ENCODE measurements at places on chromosomes 13 and 19.

DNA sequence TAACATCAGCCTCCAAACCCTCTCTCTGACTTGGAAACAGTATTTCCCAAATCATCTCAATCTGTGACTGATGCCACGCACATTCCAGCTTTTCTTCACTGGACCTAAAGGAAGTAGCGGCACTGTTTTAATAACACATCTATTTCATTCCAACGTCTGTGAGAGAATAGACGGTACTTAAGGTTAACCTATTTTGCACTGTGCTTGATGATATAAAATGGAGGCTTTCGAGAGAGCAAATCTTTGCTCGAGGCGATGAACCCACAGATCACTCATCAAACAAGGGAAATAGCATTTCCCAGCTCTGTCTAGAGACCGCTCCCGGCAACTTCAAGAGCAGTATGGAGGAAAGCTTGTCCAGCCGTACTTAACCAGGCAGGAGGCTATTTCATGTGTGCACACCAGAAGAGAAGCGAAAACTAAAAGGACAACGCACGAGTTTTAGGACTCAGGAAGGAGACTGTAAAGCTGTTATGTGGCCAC lies 2.9 kb downstream of the UBL3 start:
- no peak for DNase-seq

DNA sequence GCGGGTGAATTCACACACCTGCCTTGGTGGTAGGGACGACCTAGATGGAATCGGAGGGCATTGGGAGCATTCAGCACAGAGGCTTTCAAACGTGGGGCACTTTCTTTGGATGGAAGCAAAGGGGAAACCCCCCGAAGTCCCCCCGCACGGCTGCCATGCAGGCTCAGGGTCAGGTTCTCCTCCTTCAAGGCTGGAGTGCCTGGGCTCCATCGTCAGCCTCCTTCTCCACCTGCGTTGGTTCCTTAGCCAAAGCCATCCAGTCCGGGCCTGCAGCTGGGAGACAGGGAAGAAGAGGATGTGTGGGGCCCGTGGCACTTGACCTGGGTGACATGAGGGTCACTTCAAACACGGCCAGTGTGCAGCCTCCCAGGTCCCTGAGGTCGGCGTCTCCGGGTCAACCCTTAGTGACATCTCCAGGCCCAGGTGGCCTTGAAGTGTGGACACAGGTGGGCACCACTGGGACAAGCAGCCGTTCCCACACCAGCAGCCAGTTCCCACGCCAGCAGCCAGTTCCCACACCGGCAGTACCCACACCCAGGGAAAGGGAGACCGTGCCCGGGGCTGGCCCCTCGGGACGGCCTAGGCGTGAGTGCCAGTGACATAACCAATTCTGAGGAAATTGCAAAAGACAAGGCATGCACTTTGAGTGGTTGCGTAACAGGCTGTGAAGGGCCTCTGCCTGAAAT lies 116.0 kb downstream of the SOX1 start:
- no peak for DNase-seq

- no peak for DNase-seq
These were observed 263.5 kb downstream of the FOXO1 start for GRCh38 chr13:40402931-40403431.

DNA sequence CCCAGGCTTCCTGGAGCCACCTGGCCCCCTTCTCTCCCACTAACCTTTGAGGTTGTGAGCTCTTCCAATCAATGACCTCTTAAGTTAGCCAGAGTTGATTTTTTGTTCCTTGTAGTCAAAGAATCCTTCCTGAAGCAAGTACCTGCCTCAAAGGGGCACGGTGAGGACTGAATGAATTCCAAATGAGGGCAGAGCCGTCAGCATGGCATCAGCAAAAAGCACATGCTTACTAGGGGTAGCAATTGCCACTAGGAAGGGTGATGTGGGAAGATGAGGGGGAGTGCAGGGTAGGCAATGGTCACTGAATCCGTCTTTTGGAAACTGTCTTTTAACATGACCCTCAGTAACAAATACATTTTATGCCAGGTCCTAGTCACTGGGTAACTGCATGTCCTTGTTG lies 15.6 kb upstream of the DHRS12 start:
- no peak for DNase-seq

- DNase-seq: no peak
These were observed at the start of gene ZNF471 for GRCh38 chr19:56507446-56508289. Gene ZNF471 (plus strand): TSS chr19:56507855. CDS start chr19:56511572, 3,717 bp downstream.

GRCh38 chr19:36225219-36225892 lies 10.4 kb downstream of the ZNF146 start:
- no peak for DNase-seq

All from GM12891 (cell line).